ENCODE measurements at places on chromosomes 12 and 14. TPM values are rescaled to one million over a fixed set of nuclear protein-coding genes. Genes with fewer than 3 reads are reported as not detected.

Gene TOGARAM1
- 20.3 TPM for polyA plus RNA-seq

Gene BCDIN3D
- 6.1 TPM for polyA plus RNA-seq

Gene CCDC88C
- 28.0 TPM for polyA plus RNA-seq

DNA sequence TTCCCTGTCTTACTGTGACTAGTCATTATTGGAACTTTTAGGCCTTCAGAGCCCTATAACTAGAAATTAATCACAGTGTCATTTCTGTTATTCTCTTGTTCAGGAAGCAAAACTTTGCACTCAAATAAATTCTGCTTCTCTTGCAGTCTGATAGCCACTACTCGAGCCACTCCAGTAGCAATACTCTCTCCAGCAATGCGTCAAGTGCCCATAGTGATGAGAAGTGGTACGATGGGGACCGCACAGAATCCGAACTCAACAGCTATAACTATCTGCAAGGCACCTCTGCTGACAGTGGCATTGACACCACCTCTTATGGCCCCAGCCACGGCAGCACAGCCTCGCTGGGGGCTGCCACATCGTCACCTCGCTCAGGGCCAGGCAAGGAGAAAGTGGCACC lies 223.2 kb upstream of the RGS6 start:
- no peak for DNase-seq

DNA sequence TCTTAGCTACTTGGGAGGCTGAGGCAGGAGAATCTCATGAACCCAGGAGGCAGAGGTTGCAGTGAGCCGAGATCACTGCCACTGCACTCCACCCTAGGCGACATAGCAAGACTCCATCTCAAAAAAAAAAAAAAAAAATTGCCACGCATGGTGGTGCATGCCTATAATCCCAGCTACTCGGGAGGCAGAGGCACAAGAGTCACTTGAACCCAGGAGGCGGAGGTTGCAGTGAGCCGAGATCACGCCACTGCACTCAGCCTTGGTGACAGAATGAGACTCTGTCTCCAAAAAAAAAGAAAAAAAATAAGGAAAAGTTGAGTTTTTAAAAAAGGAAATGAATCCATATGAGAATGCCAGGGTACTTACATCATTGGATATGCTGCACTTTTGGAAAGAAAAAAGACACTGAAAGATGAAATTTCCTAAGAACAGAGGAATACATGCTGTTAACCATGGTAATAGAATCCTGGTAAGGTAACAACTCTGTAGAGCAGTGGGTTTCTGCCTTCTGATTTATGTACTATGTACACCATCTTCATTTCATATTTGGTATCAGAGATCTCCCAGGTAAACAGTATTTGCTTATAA lies 222.7 kb downstream of the ERC1 start:
- no peak for DNase-seq

DNA sequence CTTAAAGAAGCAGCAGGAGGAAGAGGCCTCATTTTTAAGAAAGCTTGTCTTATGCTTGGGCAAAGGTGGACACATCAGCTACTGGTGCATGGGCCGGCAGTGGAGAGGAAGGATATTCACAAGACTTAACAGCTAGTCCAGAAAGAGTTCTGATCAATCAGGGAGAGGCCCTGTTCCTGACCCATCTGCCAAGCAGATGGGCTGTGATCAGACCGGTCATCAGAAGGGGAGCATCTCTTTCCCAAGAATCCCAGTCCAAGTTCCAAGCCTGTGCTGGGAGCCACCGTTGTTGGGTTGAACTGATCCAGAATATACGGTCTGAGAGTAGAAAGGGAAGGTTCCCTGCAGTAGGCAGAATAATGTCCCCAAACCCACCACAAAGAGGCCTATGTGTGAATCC lies 32.7 kb upstream of the SOCS2 start:
- no peak for DNase-seq

GRCh38 chr12:39144613-39145061 lies 239.2 kb upstream of the CPNE8 start:
- peak; percentile 16 for DNase-seq

- no peak for DNase-seq
These were observed 2.9 kb upstream of the SLC25A29 start for GRCh38 chr14:100309028-100309737.

- DNase-seq, result no peak
These were observed 3.1 kb upstream of the IGF1 start for GRCh38 chr12:102483466-102483865.
